ENCODE measurements at places on chromosomes 1 and 21.

DNA sequence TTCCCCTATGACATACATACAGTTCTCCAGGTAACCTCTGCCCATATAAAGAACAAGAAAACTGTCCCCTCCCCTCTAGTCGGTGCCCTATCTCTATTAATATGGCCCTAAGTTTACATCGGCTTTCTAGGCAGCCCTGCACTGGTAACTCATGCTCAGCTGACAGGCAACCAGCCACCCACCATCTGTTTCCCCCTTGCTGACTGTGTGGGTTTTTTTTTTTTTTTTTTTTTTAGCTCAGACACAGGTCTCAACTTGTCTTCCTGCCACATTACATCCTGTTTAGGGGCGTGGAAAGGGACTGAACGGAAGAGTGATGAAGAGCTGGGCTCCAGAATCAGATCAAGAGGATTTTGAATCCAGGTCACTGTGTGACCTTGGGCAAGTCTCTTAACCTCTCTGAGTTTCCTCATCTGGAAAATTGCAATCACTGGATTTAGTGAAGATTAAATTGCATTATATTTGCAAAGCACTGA lies 14.0 kb downstream of the LAPTM5 start:
- no peak for DNase-seq

DNA sequence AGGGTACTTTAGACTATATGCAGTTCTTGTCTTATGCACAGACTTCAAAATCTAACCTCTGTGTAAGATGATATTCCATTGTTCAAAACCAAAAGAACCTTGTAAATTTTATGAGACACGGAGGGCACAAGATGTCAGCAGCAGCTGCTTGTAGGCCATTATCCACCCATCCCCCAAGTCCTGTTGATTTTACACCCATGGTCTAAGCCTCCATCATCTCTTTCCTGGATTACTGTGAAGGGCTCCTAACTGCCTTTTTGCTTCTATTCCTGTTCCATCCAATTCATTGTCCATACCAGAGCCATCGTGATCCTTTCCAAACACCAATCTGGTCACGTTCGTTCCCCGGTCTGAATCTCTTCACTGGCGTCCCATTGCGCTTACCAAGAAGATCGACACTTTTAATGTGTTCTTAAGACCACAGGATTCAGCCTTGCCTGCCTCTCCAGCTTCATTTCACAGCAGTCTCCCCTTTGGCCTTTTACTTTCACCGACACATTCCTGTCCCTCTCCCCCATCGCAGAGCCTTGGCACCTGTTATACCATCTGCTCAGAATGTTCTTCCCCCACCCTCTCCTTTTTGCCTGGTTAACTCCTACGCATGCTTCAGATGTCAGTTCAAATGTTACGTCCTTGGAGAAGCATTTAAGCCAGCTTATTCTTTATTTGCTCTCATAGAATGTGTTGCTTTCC lies 107.3 kb upstream of the POU3F1 start:
- no peak for DNase-seq

DNA sequence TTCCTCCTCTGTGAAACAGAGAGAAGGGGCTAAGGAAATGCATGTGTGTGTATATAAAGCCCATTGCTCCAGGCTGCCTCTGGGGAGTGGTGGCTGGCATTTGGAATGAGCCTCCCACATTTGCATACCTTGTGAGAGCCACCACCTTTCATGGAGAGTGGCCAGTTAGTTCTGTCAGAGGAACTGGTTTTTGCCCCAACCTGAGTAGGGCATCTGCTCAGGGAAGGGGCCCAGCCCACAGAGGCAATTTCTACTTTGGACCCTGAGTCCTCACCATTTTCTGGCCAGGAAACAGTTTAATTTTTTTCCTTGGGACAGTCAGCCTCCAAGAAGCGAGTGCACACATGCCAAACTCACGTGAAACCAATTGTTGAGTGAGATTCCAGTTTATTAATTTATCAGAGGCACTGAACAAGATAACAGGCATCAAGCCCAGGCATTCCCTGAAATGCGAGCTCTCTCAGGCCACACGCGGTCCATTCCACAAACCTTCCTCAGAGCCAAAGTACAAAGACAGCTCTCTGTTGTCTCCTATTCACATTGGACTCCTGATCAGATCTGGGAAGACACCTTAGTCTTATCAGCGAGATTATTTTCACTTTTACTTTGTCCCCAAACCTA lies 1.0 kb upstream of the SLC6A9 start:
- no peak for DNase-seq

- no peak for DNase-seq
Observed at GRCh38 chr21:42782723-42783242, 96.6 kb downstream of the WDR4 start.

- no peak for DNase-seq
Observed at GRCh38 chr1:227888404-227889046, 59.2 kb downstream of the WNT9A start.

DNA sequence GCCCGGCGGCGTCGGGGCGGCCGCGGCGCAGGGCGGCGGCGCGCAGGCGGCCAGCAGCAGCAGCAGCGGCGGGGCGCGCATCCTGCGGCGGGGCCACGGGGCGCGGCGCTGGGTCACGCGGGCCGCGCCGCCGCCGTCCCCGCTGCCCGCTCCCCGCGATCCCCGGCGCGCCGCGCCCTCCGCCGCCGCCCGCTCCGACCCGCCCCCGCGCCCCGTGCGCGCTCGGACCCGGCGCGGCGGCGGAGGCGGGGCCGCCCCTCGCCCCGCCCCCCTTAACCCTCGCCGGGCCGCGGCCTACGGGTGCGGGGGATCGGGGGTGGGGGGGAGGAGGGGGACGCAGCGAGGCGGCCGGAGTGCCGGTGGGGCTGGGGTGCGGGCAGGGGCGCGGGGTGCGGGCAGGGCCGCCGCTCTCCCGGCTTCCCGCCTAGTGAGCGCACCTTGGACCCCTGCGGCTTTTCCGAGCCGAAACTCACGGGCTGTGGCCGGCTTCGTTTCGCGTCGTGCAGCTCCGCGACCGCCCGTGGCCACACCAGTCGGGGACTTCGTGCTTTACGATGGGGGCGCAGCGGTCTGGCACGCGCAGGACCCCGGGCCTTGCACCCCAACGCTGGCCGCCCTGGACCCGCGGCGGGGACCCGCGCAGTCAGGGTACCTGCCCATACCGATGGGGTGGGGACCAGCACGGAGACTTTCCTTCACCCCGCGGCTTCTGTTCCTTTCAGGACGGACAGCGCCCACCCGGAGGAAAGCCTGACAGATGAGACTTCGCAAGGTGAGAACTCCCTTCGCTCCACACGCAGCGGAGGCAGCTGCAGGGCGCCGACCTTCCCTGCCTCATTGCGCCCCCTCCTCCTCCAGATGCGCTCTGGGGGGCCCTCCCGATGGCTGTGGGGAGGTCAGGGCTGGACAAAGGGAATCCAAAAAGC lies at the start of gene FNDC10:
Gene FNDC10 (minus strand): TSS at position 201 of the 926 bp plus-strand sequence. CDS start 120 bp downstream, at position 81.
- DNase-seq = no peak

GRCh38 chr1:35807614-35808449 lies at the start of gene AGO4:
Gene AGO4, plus strand, starts transcription at chr1:35808016. Its CDS starts 401 bp downstream, at chr1:35808417.
- DNase-seq = no peak

DNA sequence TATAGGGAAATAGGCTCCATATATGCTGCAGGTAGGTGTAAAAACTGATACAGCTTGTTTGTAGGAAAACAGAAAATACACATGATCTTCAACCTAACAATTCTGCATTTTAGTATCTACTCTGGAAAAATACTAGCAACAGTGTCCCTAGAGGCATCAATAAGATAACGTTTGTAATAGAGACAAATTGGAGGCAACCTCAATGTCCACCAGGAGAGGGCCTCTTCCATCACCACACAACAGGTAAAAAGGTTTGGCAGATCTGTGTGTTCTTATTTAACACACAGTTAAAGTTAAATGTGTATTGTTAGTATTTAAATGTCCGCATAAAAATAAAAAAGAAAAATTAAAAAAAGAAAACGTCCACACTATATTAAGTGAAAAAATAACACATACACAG lies 5.4 kb downstream of the EIF2D start:
- no peak for DNase-seq

DNA sequence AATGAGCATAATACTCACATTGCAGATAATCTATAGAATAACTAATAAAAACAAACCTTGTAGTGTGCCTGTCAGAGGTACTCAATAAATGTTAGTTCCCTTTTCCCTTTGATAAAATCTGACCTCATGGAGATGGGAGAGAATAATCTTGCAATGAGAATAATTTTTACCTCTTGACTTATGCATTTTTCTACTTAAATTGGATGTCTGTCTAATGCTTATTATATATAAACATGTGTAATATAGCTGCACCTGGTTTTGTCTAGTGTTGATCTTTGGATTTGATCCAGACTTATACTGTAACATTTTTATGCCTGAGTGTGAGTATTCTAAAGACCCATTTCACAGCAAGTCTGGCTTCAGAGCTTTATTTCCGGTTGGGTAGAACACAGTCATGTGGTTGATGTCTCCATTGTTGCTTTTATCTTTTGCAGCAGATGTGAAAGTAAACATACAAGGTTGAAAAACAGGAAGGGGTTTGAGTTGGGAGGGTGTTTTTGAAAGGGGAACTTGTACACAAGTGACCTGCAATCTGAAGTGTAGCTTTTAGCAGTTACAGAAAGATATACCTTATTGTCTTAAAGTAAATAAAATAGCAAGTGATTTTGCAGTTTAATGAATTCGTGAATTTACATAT lies 12.4 kb downstream of the EPB41 start:
- no peak for DNase-seq

DNA sequence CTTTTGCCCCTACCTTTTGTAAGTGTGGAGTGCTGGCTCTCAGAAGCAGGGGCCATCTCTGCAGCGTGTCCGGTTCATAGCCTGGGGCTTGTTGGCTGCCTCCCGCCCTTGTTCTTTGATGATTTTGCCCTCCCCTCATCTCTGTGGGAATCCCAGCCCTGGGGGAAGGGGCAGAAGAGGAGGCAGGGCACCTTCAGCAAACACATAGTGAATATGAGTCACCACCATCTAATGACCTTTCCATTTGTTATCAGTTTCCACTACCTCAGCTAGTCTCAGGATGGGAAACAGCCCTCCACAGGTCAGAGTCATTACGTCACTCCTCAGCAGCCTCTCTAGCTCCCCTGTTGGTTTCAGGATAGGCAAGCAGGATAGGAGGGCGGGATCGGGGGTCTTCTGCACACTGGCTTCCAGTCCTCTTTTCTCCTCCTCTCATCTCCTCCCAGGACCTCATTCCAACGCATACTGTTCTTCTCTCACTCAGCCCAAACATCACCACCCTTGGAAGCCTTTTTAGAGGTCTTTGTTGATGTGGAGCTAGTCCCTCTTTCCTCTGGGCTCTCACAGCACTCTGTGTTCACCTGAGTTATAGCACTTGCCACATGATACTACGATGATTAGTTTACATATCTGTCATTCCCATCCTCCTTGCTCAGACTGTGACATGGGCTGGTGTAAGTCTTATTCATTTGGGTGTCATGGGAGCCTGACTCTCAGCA lies 15.8 kb downstream of the GADD45A start:
- no peak for DNase-seq

DNA sequence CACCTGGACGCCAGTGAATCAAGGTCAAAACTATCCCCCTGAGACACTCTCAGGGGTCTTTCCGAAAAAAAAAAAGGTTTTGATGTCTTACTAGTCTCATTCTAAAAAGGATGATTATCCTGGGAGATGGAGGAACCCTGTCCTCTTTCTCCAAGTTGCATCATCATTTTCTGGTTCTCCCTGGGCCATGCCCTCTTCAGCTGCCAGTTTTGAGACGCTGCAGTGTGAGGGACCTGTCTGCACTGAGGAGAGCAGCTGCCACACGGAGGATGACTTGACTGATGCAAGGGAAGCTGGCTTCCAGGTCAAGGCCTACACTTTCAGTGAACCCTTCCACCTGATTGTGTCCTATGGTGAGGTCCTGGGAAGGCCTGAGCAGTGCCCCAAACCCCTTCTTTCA lies 3.5 kb downstream of the FCRLA start:
- no peak for DNase-seq

DNA sequence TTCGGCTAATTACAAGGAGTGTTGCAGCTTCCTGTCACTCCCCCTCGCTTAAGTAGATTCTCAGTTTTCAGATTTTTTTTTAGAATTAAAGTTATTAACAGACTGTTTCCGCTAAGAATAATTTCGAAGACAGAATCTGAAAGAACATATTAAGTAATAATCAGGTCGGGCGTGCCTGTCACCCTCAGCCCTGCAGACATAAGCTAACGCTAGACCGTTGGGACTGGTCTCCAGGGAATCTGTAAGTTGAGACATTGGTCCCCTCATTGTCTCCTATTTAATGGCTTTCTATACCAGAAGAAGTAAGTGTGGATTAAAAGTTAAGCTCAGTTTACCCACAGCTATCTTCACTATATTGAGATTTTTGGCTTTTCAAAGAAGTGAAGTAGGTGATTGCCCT lies 14.5 kb downstream of the NMNAT1 start:
- DNase-seq = no peak

GRCh38 chr1:61157468-61157987 lies 75.2 kb downstream of the NFIA start:
- DNase-seq = no peak

Measured in activated CD4-positive, CD25-positive, alpha-beta regulatory T cell (primary cell).